ENCODE measurements at places on chromosomes 16 and 17. TPM values are rescaled to one million over a fixed set of nuclear protein-coding genes. Genes with fewer than 3 reads are reported as not detected.

DNA sequence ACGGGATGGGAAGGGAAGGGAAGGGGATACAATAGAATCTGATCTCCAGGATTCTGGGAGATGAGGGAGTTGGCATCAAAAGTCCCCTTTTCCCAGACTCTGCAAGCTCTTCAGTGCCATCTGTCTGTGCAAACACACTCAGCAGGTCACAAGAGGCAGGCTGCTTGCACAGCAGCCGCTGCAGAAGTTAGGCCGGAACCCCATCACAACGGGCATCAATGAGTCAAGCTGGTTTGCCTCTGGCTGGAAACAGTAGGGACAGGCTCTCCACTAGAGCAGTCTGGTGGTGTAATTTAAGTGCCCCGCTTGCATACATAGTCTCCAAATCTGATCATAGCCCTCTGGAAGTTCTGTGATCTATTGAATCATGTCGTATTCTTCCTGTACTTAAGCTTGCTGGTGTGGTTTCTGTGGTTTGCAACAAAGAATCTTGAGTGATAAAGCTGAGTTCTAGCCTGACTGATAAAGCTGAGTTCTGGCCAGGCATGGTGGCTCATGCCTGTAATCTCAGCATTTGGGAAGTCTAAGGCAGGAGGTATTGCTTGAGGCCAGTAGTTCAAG, 33.7 kb upstream of the KDM8 start:
- DNase-seq: peak; percentile 90

DNA sequence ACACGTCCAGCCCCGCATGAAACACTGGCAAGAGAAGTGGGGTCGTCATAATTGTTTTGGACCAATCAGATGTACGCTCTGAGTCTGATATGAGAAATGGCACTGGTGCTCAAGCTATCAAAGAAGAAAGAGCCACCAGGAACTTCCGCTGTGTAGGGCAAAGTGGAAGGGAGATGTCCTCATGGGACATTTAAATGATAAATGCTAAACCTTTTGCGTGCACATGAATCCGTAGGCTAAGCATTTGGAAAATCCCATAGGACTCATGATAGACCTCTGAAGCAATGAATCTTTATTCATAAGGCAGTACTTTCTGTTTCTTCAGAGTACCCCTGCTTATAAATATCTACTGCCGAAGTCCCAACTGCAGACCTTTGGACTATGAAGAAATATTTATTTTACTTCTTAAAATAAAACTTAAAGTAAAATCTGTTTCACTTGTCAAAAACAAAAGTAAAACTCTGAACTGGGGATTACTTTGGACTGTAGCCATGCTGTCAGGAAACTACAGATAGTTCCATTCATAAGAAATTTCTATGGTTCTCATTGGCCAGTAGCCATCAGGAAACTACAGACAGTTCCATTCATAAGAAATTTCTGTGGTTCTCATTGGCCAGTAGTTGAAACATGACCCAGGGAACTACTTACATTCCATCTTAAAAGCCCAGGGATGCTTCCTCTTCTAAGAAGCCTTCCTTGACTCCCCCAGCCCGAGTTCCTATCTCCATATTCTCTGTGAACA, 335.1 kb downstream of the HS3ST4 start:
- DNase-seq: no peak

DNA sequence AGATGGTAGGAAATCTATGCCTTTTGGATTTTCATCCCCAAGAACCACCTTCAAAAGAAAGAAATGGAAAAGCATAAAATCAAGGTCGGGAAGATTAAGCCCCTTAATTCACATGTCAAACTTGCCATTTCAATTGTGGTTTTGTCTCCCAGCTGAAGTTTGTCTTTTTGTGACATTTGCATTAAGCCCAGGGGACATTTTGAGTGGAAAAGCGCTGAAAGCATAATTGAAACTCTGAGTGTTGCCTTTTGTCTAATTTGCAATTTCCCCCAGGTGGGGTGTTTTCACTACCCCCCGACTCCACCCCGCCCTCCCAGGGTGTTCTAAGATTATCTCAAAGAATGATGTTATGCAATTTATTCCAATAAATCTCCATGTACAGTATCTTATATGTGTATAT, 396.2 kb downstream of the CDH13 start:
- no peak for DNase-seq

GRCh38 chr16:56897026-56897799, 32.2 kb downstream of the SLC12A3 start:
- DNase-seq: no peak

- DNase-seq: no peak
Observed at GRCh38 chr16:31764103-31764502, 109.5 kb upstream of the ZNF267 start.

DNA sequence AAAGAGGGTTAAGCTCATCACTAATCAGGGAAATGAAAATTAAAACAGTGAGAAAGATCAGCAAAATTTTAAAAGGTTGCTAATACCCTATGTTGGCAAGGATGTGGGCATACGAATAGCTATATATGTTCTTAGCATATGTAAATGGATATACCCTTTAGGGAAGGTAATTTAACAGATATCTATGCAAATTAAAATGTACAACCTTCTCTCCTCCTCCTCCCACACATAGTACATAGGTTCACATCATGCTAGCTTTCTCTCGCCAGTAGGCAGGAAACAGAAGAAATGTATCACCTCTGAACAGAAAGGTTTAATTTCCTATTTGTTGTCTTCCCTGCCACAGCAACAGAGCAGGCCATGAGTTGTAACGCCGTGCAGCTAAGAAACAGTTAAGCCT, 103.8 kb downstream of the CDYL2 start:
- DNase-seq: no peak

- no peak for DNase-seq
Observed at GRCh38 chr17:64255764-64256163, 7.3 kb downstream of the TEX2 start.

CRYBA1 gene
- total RNA-seq: not detected

FAM20A gene
- not detected for total RNA-seq

NEUROD2 gene
- total RNA-seq: not detected

DGKE gene
- total RNA-seq: 29.0 TPM

CACNG4 gene
- total RNA-seq: not detected

GPRC5B gene
- total RNA-seq: not detected

Measured in activated CD8-positive, alpha-beta T cell treated with anti-CD3 and anti-CD28 coated beads for 36 hours (primary cell).